ENCODE measurements at places on chromosomes 3 and 15.

DNA sequence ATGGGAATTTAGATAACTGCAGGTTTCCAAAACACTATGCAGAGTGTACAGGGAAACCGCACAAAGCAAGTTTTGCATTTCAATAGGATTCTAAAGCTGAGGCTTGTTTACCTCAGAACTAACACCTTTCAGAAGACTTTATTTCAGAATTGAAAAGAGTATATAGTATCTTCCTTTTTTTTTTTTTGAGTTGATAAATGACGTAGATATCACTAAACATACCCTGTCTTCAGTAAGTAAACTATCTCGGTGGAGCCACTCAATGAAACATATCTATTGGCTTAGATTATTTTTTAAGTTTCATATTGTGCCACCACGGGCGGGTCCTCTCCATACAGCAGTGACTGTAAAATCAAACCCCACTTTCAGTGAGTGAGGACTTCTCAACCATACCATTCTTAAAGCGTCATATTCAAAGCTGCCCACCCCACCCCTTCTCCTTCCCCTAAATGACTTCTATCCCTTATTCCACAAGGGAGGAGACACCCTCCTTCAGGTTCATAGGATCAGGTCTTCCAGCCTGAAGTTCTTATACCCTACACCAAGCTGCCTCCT is 2.0 kb upstream of the TBL1XR1 start:
- DNase-seq: no peak

DNA sequence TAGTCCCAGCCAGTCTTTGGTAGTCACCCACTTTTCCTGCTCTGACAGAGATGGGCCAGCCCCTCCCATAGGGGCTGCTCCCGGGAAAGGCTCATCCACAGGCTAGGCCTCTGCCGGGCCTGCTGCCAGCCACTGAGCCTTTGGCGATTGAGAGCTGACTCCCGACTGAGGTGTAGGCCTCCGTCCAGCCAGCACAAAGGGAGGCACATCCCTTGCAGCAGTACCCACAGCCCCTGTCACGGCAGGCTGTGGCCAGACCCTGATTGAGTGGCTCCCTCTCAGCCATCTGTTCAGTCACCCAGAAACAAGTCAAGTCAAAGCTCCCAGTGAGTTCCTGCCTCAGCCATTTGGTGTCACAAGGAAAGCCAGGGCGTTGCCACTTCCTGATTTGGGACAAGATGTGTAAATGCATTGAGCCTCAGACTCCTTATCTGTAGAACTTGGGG is 6.2 kb upstream of the PAK6 start:
- DNase-seq: no peak

DNA sequence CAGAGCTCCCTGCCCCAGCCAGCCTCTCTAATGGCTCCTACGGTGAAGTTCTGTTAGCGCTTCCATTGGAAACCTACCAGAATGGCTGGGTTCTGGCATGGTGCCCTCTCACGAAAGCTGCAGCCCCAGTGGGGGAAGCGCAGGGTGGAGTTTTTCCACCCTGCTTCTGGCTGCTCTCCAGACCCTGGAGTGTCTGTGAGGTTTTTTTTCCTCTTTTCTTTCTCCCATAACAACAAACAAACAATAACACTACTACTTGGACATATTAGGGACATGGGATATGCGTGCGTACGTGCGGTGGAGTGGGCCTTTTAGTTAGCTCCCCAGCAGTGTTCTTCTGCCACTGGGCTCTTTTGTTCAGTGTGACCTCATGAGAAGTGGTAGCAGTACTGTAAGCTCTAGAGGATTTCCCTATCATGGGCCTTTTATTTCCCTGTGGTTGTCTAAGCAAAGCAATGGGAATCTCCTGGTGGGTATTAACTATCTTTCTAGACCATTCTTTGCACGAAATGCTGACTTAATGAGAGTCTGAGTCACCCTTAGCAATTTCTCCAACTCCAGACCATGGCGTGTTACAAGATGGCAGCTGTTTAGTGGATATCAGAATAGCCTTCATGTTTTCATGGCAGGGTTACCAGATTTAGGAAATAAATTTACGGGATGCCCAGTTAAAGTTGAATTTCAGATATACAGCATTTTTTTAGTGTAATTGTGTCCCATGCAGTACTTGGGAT is 161.9 kb downstream of the FNDC3B start:
- DNase-seq: no peak

DNA sequence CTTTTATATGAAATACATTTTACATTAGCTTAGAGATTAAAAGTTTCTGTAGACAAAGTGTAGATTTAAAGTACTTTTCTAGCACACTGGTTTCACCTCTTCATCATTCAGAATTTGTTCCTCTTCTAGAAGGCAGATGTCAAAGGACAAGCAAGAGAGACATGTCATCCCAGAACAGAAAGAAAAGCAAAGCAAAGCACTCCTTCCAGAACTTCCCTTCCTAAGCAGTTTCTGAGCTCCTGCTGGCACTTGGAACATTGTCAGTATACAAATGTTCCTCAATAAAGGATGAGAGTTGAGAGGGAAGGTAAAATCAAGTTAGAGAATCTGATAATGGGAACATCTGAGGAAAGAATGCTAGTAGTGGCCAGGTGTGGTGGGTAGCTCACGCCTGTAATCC is 26.2 kb downstream of the TMOD3 start:
- no peak for DNase-seq

- no peak for DNase-seq
Observed at GRCh38 chr3:168467115-168467714, 371.5 kb upstream of the GOLIM4 start.

DNA sequence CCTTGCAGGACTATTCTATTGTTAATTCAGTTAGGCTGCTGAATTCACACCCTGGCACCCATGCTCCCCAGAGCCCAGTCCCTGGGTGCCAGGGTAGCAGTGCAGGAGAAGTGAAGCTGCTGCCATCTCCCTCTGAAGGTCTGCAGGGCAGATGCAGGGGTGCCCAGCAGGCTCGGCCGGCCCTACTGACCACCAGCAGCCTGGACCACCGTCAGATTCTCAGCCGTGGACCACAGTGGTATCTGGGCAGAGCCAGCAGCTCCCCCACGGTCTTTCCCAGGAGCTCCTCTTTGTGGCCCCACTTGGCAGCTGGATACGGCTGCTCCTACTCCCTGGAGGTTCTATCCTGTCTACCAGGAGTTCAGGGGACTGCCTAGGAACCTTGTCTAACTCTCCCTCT is 46.8 kb downstream of the ALDH1L1 start:
- DNase-seq: no peak

DNA sequence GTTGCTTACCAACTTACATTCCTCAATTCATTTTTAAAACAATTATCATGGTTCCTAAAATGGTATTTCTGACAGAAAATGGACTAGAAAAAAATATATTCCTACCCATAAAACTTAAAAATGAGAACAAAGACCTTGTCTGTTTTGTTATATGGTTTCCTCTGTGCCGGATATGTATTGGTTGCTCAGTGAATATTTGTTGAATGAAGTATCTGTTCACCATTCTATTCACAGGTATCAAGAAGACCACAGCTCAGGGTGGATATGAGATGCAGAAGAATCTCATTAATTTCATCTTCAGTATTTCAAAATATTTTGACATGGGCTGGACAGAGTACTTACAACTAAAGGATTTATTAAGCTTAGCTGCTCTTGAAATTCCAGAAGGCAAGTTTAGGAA is 58.1 kb downstream of the TUSC7 start:
- DNase-seq: no peak

DNA sequence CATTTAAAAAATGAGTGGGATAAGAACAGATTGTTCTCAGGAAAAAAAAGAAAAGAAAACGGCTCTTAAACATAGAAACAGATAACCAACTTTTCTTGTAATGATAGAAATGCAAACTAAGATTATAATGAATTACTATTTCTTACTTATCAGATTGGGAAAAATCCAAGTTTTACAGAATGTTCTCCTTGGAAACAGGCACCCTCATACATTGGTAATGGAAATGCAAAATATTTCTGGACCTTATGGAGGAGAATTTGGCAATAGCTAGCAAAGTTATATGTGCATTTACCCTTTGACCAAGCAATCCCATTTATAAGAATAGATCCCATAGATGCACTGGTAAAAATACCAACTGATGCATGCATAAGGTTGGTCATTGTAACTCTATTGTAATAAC is 3.7 kb upstream of the ANKDD1A start:
- DNase-seq: no peak

GRCh38 chr3:71585887-71586809 is 2.6 kb upstream of the FOXP1 start:
- no peak for DNase-seq

DNA sequence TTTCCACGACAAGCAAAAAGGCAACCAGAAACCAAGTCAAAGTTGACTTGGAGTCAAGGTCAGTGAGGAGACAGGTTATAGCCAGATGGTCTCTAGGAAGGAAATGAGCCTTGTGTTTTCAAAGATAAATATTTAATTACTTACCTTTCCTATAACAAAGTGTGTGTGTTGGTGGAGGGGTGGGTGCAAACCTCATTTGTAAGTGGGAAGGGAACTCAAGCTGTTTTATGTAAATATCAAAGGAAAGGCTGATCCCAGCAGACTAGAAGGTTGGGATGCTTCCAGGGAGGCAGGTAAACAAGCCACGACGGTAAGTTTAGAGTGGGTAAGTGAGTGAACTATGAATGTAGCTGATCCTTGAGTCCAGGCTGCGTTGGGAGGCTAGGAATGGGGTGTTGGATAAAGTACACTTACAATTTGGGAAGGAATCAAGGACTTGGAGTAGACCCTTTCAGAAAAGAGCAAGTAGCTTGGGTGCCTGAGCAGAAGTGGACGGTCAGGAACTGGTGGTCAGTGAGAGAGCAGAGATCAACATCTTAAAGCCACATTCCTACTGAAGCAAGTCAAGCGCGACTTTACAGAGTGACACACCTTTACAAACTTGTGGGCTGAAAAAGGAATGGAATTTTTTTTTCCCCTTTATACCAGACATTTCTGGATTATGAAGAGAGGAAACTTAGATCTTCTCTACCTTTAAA is 82.0 kb upstream of the TBL1XR1 start:
- DNase-seq: no peak

GRCh38 chr3:56762718-56763117 is 39.0 kb downstream of the ARHGEF3 start:
- DNase-seq: no peak

- no peak for DNase-seq
Observed at GRCh38 chr3:15820911-15821310, 23.1 kb upstream of the ANKRD28 start.

GRCh38 chr15:95874637-95875036 is 455.9 kb upstream of the NR2F2 start:
- DNase-seq: no peak

DNA sequence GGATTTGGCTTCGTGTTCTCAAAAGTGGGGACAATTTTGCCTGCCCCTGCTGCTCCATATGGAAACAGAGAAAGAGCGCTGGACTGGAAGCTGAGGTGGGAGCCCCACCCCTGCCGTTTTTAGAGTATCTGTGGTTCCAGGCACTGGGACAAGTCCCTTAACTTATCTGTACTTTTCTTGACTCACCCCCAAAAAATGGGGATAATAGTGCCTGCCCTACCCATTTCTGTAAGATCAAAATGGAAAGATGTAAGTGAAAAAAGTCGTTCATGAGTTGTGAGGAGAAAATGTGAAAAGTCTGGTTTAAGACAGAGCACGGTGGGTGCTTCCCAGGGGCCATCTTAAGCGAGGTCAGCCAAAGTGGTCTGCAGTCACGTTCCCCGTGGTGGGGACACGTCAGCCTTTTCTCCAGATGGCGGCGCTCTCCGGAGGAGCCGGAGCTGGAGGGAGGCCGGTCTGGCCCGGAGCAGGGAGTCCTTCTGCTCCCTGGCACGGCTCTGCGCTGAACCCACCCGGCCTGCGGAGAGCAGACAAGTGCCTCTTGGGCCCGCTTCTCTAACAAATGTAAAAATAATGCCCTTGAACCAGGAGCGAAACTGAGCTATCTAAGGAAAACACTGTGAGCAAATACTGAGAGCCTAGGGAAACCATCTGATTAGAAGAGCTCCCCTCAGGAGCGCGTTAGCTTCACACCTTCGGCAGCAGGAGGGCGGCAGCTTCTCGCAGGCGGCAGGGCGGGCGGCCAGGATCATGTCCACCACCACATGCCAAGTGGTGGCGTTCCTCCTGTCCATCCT is at the start of gene CLDN18:
Gene CLDN18, plus strand, starts transcription at position 690 of the 797 bp plus-strand sequence. Its CDS starts 61 bp downstream, at position 751.
- no peak for DNase-seq

DNA sequence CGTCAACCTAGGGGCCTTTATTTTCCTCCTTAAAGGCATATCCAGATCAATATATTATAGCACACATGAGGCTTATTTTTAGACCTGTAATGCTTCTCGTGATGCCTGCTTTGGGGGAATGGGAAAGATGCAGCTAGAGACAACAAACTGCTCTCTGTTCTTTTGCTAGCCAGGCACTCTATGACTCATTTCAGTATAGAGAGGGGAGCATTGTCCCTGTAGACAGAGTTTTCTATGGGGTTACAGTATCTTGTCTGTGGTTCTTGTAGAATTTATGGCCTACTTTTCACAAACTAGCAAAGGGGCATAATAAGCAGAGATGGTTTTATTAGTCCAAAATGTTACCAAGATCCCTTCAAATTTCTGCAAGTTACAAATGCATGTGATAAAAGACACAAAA is 305.6 kb downstream of the LSAMP start:
- no peak for DNase-seq

DNA sequence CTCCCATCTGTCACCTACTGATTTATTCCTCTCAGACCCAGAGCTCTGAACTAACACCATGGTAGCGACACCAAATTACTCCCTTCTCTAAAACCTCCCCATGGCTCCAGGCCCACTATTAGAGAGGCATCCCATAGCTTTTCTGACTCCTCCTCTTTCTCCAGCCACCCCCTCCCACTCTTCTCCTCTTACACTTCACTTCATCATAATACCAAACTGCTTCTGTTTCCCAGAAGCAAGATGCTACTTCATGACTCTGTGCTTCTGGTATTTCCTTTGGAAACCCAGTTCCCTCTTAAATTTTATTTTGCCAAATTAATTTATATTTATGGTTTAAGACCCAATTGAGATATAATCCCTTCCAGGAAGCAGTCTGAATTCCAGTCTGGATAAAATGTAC is 465.1 kb upstream of the PDZRN3 start:
- no peak for DNase-seq

GRCh38 chr3:16199769-16200168 is 25.3 kb downstream of the GALNT15 start:
- DNase-seq: no peak

GRCh38 chr3:63967675-63968611 is 55.4 kb downstream of the PSMD6 start:
- no peak for DNase-seq

Measured in stimulated activated CD8-positive, alpha-beta memory T cell treated with anti-CD3 and anti-CD28 coated beads, Interleukin-2, amount 100 ng/mL, for 48 hours (primary cell).